ENCODE measurements at places on chromosomes 7 and 10.

GRCh38 chr10:29420744-29421143, 131.9 kb downstream of the LYZL1 start:
- no peak for DNase-seq

DNA sequence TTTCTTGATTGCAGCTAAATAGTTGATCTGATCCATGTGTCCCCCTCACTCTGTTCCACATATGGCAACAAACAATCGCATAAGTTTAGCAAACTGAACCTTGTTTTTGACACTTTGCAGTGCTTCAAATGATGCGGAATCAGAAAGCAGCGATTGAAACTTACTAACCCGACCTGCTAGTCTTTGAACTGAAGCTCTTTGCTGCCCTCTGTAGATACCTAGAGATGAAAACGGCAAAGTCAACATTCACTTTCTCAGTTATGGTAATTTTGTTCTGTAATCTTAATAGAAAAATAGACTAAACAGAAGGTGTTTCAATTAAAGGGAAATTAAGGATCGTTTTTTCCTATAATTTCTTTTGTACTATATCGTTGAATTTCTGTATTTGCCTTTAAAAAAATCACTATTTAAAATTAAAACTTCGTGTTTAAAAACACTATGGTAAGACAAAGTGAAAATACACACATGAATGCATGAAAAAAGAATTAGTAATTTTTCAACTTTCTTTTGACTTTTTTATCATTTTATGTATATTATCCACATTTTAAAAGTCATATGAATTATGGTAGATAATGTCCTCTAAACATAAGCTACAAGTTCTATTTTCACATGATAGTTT, 276.5 kb downstream of the MAGI2 start:
- DNase-seq: peak; percentile 33

DNA sequence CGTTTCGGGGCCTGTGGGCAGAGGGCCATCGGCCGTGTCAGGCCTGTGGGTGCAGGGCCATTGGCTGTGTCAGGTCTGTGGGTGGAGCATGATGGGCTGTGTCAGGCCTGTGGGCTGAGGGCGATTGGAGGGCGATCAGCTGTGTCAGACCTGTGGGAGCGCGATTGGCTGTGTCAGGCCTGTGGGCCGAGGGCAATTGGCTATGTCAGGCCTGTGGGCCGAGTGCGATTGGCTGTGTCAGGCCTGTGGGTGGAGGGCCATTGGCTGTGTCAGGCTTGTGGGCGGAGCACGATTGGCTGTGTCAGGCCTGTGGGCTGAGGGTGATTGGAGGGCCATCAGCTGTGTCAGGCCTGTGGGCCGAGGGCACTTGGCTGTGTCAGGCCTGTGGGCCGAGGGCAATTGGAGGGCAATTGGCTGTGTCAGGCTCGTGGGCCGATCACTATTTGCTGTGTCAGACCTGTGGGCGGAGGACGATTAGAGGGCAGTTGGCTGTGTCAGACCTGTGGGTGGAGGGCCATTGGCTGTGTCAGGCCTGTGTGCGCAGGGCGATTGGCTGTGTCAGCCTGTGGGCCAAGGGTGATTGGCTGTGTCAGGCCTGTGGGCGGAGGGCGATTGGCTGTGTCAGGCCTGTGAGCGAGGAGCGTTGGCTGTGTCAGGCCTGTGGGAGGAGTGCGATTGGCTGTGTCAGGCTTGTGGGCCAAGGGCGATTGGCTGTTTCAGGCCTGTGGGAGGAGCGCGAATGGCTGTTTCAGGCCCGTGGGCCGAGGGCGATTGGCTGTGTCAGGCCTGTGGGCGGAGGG, 54.1 kb downstream of the DYNC2I1 start:
- no peak for DNase-seq

- DNase-seq: no peak
Observed at GRCh38 chr7:54888067-54888733, 129.2 kb upstream of the SEC61G start.

DNA sequence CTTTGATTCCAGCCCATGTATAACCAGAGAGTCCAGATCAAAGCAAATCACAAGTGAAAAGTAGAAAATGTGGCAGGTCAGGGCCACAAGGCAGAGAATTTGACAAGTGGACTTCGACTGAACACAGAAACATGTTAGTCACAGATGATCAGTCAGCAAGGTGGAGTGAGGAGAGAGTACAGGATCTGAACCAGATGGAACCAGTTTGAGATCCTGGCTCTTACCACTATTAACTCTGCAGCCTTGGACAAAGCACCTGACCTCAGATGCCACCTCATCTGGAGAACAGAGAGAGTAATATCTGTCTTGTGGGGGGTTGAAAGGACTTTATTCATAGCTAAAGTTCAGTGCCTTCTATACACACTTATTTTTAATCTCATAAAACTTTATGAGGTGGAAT, 4.4 kb downstream of the MRLN start:
- no peak for DNase-seq

- DNase-seq: no peak
Observed at GRCh38 chr7:114375907-114376306, 38.7 kb upstream of the FOXP2 start.

GRCh38 chr7:157423348-157423747, 86.5 kb downstream of the DNAJB6 start:
- no peak for DNase-seq

- DNase-seq: no peak
Observed at GRCh38 chr7:132381742-132382472, 194.4 kb downstream of the PLXNA4 start.

GRCh38 chr7:42699380-42700178, 212.3 kb downstream of the C7orf25 start:
- no peak for DNase-seq

DNA sequence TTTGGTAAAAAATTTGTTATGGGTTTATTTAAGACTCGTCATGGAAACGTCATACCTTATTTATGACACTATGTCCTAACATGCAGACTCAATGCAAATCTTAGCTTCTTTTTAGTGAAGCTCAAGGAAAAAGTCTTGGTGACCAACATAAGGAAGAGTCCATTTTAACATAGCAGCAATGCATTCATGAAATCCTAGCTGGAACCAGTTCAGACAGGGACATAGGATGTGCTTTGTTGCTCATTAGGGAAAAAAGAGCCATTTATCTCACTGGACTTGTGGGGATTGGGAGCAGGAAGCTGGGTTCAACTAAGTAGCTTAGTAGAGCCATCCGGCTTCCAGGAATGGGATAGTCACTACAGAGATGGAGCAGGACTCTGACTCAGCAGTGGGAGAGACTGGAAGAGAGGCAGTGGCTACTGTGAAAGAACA, 100.7 kb upstream of the DKK1 start:
- DNase-seq: no peak

DNA sequence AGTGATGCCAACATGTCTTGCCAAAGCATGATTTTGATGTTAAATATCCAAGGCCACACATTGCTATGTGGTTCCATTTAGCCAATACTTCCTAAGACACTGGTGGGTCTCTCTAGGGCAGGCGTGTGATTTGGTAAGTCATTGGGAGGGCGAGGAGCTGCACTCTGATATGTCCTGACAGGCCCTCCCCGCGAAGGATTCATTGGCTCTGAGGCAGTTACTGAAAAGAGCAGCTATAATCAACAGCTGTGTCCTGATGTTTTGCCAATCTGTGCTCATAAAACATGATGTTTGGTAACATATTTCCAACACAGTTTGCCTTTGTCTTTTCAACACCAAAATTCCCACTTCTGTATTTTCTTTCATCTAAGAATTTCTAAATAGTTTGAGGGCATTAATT, 646.7 kb downstream of the PARD3 start:
- no peak for DNase-seq

DNA sequence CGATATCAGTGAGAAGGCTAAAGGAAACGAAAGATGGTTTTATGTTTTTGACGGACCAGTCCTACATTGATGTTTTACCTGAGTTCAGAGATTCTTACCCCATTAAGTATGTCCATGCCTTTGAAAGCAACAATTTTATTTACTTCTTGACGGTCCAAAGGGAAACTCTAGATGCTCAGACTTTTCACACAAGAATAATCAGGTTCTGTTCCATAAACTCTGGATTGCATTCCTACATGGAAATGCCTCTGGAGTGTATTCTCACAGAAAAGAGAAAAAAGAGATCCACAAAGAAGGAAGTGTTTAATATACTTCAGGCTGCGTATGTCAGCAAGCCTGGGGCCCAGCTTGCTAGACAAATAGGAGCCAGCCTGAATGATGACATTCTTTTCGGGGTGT, 27.7 kb downstream of the MET start:
- DNase-seq: no peak

DNA sequence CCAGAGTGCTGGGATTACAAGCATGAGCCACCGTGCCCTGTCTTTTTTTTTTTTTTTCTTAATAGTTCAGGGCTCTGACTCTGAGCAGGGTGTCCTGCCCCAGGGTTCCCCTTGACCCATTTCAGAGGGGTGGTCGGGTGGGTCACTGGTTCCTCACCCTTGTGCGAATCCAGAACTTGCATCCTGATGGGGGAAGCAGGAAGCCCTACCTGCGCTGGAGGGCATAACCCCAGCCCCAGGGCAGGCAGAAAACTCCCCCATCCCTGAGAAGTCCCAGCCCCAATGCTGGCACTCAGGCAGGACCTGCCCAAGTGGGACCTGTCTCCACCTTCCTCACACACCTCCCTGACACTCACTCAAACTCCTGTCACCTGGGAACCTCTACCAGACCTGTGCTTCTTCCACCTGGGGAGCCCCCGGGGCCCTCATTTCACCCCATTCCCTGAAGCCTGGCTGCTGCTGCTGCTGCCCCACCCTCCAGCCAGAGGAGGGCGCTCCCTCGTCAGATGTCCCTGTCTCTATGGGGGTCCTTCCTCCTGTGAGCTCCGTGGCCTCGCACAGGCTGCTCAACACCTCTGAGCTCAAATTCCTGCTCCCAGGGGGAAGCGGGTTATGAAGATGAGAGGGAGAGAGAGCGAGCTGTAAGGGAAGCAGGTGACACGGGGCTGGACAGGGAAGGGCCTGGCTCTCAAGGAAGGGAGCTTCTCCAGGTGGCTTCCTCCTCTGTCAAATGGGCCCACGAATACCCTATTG, 15.1 kb upstream of the ZNF273 start:
- no peak for DNase-seq

- no peak for DNase-seq
Observed at GRCh38 chr7:135964274-135964673, 12.9 kb downstream of the MTPN start.

GRCh38 chr10:113945075-113945686, 90.7 kb downstream of the NHLRC2 start:
- peak; percentile 77 for DNase-seq

DNA sequence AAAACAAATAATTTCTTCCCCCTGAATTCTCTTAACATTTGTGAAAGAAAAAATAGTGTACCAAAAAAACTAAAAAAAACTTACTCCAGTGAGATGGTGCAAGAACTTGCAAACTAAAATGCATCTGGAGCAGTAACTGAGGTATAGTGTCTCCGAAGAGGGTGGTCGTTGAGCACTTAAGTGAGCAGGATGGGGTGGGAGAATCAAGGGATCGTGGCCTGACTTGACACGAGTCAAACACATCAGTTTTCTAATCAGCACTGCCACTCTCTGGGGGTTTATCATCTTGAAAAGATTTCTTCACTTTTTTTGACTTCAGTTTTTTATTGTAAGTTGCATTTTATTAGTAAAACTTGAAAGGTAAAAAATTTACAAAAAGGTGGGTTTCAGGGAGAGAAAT, 2.5 kb downstream of the ZNF273 start:
- no peak for DNase-seq

DNA sequence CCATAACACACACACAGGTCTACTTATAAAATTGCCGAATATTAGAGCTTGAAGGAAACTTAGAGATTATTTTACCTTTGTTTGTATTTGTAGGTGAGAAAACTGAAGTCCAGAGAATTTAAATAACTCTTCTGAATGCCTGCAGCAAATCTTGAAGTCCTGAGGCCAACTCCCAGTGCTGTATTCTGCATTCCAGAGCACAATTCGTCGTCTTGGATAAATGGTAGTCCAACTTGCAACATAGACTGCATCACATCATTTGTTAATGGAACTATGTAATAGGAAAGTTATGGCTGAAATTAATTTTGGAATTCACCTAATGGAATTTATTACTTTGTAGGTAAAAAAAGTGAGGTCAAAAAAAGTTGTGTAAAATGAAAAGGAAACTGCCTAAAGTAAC, 37.3 kb upstream of the SEMA3D start:
- DNase-seq: no peak

DNA sequence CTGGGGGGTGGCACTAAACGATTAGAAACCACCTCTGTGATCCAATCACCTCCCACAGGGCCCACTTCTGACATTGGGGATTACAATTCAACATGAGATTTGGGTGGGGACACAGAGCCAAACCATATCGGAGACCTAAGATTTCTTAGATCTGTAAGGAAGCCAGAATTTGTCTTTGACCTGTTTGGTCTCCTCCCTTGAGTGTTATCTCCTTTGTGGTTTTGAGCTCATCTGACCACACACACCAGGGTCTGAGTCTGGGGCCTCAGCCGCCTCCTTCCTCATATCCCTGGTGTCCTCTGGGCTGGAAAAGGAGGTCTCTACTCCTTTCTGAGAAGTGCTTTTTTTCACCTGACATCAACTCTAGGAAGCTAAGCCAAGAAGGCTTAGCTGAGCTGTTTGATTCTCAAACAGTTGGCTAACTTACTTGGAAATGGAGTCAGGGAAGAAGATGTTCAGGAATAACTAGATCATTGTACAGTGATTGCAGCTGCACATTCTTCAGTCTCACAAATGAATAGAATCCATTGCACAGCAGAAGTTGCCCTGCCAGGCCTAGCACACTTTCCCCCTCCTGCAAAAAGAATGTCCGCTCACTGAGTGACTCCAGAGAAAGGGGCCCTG, 167.4 kb downstream of the ARHGAP21 start:
- DNase-seq: no peak

DNA sequence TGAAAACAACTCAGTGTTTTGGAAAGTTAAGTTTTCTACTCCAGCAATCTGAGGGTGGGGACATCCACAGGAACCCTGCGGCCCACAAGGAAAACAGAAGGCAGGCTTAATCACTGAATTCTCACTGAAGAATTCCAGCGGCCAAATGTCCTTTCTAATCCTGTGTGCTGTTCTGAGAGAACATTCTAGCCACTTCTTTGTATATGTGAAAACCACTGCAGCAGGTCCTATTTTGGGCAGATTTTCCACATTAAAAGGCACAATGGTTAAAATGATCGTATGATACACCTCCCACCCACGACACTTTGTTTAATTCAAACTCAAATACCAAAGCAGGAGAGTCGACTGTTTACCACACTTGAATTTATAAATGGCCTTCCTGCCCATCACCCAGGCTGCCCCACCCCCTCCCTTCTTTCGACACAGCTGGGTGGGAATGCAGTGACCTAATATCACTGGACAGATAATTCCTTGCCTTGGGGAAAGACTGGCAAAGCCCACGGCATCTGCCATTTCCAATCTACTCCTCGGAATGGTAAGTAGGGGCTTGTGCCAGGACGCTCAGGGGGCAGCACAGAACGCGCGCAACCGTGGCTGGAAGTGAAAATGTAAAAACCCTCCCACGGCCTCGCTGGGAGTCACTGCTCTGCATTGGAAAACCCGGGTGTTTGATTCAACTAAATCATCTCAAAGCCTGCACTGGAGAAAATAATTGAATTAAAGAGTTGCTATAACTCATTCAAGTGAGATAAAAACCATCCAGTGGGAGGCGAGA, 67.0 kb downstream of the CTBP2 start:
- no peak for DNase-seq

- DNase-seq: no peak
Observed at GRCh38 chr7:94247970-94248369, 146.7 kb upstream of the COL1A2 start.
